ENCODE measurements at places on chromosomes 6 and 20.

DNA sequence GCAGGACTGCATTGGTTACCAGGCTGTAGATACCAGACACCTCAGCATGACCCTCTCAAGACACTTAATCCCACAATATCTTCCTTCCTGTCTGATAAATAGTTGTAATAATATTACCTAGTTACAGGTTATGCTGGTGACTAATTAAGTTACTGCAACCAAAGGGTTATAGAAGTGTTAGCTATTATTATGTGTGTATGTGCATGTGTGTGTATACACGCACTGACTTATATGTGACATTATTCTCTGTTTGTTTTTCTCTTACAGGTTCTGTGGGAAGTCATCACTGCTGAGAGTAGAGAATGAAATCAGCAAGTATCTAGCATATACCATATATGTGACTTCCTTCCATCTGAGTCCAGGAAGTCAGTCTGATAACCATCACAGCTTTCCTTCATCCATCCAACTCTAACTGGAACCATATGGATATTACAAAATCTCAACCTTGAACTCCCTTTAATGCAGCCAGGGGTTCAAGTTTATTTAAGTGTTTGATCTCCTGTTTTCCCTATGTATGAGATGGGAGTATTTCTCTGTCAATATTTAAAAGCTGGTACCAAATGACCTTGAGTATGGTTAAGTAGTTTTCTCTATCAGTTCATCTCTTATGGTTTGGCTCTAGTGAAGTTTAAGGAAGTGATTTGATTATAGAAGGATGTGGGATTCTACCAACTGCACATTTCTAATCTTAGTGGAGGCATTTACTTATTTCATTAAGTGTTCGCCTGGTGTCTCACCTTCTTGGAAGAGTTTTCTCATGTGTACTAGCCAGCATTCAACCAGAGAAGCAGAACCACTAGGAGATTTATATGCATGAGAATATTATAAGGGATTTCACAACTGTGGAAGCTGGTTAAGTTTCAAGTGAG lies 313.2 kb downstream of the HIVEP2 start:
- DNase-seq = no peak

DNA sequence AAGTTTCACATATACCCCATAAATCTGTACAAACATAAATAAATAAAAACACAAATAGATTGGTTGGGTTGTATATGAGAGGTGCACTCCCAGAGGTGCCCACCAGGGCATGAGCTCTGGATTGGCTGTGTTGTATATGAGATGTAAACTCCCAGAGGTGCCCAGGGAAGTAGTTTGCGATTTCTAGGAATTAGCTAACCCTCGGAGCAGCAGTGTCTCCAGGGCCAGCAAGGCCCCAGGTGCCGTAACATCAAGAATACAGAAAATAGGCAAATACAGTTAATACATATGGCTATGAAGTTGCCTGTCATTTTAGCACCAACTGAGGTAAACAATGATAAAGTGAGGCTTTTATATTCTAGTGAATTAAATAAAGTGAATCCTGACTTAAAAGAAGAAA lies 5.4 kb upstream of the GINM1 start:
- no peak for DNase-seq

- DNase-seq = no peak
Observed at GRCh38 chr6:2866171-2866846, 24.6 kb upstream of the SERPINB1 start.

DNA sequence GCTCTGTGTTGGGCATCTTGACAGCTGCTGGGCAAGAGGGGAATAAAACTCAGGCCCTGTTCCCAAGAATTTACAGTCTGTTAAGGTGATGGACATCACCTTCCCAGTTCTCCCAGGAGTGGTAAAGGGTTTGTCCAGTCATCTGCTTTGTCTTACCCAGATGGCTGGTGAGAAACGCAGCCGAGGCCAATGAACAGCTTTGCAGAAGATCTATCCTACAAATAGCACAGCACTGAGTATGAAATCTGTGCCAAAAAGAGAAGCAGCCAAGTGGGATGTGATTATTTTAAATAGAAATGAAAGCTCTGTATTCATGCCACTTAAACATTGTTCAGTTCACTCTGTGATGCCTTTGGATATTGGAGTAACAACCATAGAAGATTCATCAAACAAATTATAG lies 132.7 kb upstream of the SLC22A16 start:
- no peak for DNase-seq

GRCh38 chr20:36462440-36463211 lies 78.7 kb upstream of the MYL9 start:
- no peak for DNase-seq

GRCh38 chr20:46512943-46513844 lies at the start of gene ZNF334:
ZNF334 (minus strand) TSS chr20:46513559; CDS start chr20:46512102, 1,457 bp downstream.
- DNase-seq = no peak

- no peak for DNase-seq
Observed at GRCh38 chr20:6693178-6693807, 74.2 kb upstream of the BMP2 start.

GRCh38 chr6:131687022-131687421 lies 14.2 kb downstream of the OR2A4 start:
- no peak for DNase-seq

DNA sequence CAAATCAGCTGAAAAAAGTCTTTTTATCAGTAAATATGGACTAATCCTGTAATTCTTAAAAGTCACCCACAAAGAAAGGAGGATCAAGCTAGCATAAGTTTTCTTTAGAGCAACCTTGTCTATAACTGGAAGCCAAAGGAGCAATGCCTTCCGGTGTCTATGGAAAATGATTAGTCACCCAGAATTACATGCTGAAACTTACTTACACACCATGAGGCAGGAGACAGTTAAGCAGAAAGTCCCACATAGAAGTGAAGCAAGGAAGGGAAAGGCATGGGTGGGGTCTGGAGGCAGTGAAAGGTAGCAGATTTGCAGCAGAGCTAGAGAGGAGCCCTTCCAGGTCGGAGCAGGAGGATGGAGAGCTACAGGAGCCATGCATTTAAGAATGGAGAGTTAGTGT lies 153.7 kb upstream of the RIPOR2 start:
- no peak for DNase-seq

GRCh38 chr20:3218307-3218988 lies 9.2 kb downstream of the ITPA start:
- peak; percentile 61 for DNase-seq

DNA sequence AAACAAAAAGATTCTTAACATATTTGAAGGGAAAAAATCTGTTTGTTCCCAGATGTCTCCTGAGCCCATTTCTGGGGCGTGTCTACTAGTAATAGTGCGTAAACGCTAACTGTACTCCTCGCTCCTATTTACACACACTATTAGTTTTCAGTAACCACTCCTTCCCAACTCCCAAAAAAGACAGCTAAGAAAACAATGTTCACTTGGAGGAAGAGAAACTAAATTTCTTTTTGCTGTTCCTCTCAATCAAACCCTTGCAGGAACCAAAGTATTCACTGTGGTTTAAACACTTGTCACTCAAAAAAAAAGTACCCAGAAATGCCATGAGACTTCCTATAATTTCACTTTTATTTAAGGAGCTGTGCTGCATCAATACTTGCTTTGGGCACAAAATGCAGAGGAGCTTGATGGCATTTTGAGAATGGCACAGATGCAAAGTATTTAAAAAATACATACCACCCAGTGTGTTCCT lies 118.2 kb downstream of the BACH2 start:
- no peak for DNase-seq

- DNase-seq = no peak
Observed at GRCh38 chr6:157343732-157344131, 20.4 kb upstream of the TMEM242 start.

DNA sequence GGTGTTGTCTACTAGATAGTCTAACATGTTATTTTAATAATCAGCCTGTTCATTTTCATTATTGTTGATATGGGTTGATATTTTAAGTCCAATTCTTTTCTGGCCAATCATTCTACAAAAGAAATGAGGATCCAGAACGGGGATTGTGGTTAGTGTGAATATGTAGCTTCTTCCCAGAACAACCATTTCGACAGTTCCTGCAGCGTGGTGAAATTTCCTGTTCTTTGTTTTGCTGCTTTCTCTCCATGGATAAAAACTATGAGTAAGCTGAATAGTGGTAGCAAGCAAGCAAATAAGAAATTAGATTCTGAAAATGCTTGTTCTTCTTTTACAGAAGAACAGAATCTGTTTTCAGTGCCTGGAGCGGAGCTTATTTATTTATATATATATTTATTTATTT lies 65.5 kb upstream of the F13A1 start:
- DNase-seq = no peak

- DNase-seq = no peak
Observed at GRCh38 chr6:15357782-15358181, 111.9 kb downstream of the JARID2 start.

DNA sequence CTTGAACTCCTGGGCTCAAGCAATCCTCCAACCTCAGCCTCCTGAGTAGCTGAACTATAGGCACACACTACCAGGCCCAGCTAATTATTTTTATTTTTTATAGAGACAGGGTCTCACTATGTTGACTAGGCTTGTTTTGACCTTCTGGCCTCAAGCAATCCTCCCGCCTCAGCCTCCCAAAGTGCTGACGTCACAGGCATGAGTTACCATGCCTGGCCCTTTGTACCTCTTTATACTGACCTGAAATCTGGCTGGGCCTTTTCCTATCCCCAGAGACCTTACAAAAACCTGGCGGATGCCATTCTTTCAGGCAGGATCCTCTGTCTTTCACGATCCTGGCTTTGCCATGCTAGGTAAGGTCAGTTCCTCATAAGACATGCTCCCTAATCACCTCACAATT lies 11.5 kb downstream of the WFDC3 start:
- no peak for DNase-seq

DNA sequence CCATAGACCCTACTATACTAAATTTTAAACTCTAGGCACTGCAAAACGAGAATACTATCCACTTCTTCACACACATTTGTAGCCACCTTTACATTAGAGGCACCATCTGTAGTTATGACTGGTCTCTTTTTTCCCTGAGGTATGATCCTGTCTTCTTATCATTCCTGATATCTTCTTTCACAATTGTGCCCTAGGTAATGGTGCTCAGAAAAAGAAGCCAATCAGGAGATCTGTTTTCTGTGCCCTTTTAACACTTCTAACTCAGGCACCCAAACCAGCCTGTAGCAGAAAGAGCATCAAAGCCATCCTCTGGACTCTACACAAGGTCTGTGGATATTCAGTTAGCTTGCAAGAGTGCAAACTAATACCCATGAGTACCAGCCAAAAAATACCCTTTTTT lies 149.7 kb upstream of the SGK1 start:
- DNase-seq = no peak

- DNase-seq = no peak
Observed at GRCh38 chr6:89787660-89788328, 31.8 kb downstream of the MDN1 start.

- no peak for DNase-seq
Observed at GRCh38 chr20:3705491-3705969, 6.9 kb downstream of the SIGLEC1 start.

GRCh38 chr6:157741321-157741947 lies 81.6 kb upstream of the SNX9 start:
- DNase-seq = no peak

GRCh38 chr6:158861686-158862381 lies 42.7 kb upstream of the EZR start:
- no peak for DNase-seq

- no peak for DNase-seq
Observed at GRCh38 chr6:77548662-77549366, 85.5 kb upstream of the HTR1B start.

DNA sequence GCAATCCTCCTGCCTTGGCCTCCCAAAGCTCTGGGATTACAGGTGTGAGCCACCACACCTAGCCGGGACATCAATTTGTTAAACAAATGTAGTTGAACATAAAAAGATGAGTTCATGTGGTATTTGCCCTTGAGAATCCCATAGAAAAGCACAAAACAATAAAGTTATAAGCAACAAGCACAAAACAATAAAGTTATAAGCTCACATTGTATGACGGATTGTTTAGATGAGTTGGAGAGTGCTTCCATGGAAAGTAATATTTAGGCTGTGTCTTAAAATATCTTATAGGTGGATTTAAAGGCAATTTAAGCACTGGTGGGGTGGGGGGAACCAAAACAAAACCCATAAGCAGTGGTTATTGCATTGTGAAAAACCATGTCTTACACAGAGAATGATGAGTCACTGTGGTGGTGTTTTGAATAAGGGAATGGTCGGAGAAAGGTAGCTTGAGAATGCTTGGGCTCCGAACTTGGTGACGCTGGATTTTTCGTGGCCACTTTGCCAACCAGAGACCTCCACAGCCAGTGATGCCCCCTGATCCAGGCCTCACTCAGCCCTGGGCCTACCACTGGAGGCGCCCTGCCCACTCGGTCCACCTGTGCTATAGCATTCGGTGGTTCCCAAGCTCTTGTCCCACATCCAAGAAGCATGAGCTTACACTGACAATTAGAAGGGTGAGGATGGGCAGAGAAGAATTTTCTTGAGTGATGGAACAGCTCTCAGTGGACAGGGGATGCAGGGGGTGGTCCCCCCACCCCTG lies 256.0 kb downstream of the CDKAL1 start:
- no peak for DNase-seq

GRCh38 chr20:62776692-62777527 lies 19.4 kb upstream of the MRGBP start:
- peak; percentile 29 for DNase-seq

- DNase-seq = no peak
Observed at GRCh38 chr6:8948733-8949132, 513.4 kb upstream of the SLC35B3 start.

DNA sequence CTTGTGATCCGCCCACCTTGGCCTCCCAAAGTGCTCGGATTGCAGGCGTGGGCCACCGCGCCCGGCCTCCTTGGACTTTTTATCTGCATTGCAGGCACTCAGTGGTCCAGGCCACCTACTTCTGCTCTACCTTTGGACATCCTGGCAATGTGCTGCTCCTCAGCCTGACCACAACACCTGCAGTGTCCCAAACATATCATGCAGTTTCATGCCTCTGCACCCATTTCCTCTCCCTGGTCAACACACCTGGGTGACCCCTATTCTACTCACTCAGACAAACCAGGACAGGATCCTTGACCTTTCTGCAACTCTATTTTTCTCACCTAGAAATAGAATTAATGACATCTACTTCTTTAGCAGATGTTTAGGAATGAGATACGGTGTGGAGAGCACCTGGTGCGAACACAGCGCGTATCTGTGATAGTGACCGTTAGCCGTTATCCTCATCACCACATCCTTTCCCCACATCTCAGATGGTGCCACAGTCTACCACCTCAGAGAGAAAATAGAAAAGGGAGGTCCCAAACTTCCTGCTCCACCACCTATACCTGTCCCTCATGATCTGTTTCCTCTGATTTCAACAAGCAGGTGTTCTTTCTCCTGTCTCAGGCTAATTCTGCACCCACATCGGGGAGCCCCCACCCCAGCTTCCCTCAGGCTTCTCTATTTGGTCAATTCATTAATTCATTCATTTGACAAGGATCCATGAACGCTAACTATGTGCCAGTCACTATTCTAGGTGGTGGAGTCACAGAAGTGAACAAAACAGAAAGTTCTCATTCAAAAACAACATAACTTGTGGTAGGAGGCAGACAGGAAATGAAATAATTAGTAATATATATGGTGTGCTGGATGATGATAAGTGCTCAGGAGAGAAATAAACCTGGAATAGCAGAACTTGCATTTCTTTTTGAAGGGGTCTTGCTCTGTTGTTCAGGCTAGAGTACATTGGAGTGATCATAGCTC lies 4.3 kb upstream of the BTN3A2 start:
- no peak for DNase-seq
